Suppressor macrophage (primary cell): ENCODE measurements at places on chromosomes 1 and 21.
A peak's percentile ranks its signal among the peaks of the same experiment; 100 is the strongest.

GRCh38 chr1:248045209-248045608 lies 1.4 kb upstream of the OR2L3 start:
- DNase-seq: no peak

- DNase-seq: no peak
Observed at GRCh38 chr1:93331412-93331811, 14.3 kb upstream of the DR1 start.

DNA sequence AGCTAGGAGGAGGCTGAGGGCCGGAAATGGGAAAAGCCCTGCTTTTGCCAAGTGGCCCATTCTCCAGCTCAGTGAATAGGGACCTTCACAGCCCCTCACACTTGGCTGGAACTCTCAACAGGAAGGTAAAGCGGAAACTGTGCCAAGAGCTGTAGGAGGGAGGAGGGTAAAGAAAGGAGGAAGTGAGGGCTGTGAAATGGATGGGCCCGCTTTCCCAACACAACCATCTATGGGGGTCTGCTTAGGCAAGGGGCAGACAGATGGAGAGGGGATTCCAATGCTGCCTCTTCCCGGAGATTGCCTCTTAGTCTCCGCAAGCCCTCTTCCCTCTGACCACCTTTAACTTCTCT lies 5.2 kb downstream of the INKA2 start:
- peak; percentile 83 for DNase-seq

GRCh38 chr1:112358061-112358770 lies 37.8 kb upstream of the CTTNBP2NL start:
- no peak for DNase-seq

DNA sequence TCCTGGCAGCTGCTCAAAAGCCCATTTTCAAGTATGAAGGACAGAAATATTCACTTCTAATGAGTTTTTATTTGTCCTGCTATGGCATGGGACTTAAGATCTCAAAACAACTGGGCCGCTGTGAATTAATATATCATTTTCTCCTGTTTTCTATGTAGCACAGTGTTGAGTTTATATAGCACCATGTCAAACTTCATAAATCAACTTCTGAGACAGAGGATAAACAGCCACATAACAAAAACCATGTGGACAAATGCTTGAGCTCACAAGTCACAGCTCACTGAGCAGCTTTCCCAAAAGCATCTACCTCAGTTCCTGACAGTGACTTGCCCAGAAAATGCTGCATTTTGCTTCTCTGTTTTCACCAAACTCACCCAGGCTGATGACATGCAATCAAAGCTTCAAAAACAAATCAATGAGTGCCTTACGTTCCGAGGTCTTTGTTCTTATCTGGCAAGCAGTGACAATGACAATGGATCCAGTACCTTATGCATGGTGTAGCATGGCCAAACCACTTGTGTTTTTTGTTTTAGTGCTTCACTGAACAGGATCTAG lies 722.6 kb downstream of the LRRIQ3 start:
- DNase-seq: no peak

GRCh38 chr1:168472223-168472622 lies 71.6 kb downstream of the XCL2 start:
- DNase-seq: no peak

GRCh38 chr1:25779894-25780293 lies 20.1 kb upstream of the SELENON start:
- DNase-seq: no peak

DNA sequence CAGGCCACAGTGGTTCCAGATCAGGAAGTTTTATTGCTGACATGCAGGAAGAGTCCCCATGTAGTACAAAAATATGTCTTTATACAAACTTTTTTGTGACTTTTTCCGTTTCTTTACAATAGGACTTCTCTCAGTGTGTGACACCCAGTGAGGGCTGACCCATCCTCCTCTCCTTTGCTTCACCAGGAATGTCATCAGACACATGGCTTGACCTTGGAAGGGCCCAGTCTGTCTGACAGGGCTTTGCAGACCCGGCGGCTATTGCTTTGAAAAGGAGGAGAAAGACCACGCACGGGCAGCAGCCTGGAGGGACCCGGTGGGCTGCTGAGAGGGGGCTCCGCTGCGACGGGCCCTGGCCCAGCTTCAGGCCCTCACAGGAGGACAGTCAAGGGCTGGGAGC lies 16.2 kb upstream of the EVA1B start:
- DNase-seq: no peak

- DNase-seq: no peak
Observed at GRCh38 chr1:109657395-109657794, 1.5 kb downstream of the GSTM4 start.

DNA sequence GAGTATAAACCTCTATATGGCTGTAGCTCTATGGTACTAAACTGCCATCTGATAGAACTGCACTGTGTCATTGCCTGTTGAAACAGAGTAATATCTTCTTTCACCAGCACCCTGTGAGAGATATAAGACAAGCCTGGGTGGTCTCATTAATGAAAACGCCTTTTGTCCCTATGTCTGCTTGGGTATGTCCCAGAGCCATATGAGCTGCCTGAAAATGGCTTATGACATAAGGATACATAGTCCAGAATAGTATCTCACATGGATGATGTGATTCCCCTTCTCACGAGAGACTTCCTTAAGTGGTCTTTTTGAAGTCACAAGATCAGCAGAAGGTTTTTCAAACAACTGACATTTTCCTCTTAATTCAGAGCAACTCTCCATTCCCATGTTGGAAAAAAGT lies 7.3 kb upstream of the TMCC2 start:
- DNase-seq: no peak
